ENCODE measurements at places on chromosomes 2 and 18.

- DNase-seq, result no peak
These were observed 171.1 kb downstream of the ZEB2 start for GRCh38 chr2:144348846-144349245.

GRCh38 chr2:189393440-189394111 lies 47.7 kb upstream of the WDR75 start:
- DNase-seq, result peak; percentile 87

DNA sequence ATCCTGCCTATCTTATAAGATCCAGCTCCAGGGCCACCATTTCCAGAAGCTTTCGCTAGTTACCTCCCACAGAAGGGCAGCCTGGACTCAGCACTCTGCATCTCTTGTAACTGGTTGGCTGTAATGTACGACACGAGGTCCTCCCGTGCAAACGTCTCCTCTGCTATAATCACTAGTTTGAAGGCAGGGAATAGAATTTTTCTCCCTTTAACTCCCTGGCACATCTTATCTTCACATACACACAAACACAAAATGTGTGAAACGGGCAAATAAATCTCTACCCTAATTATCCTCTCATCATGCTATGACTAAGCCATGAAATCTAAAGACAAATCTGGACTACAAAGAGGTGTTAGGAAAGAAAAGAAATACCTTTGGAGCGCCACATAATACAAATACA lies 36.8 kb downstream of the RNU4ATAC start:
- no peak for DNase-seq

DNA sequence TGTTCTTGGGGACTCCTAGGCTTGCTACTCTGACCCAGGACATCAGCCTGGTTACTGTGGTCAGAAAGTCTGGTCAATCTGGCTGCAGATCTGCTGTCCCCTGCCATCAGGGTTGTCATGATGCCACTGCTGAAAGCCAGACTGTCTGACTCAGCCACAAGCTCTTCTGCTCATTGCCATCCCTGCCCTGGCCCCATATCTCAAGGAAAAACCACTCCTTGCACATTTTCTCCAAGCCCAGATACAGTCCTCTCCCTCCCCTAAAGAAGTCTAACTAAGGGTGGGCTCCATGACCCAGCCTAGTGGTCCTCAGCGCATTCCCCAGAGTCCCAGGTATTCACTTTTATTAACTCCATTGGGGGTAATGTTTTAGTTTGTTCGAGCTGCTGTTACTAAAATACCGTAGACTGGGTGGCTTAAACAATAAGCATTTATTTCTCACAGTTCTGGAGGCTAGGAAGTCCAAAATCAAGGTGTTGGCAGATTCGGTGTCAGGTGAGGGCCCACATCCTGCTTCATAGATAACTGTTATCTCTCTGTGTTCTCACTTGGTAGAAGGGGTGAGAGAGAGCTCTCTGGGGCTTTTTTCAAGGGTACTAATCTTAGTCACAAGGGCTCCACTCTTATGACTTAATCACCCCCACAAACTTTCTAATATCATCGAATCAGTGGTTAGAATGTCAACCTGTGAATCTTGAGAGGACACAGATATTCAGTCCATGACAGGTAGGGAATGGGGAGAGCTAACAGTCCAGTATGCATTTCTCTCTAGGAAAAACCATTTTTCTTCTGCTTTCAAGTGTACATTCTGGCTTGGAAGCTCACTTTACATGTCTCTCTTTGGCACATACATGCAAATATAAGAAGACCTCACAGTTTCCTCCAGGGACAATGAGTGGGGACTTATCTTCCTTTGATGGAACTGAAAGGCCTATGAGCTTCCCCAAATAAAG lies 94.8 kb upstream of the CXCR4 start:
- no peak for DNase-seq

- DNase-seq, result peak; percentile 27
These were observed 24.6 kb downstream of the DYTN start for GRCh38 chr2:206693399-206694137.

- DNase-seq, result no peak
These were observed 2.0 kb downstream of the ANKRD44 start for GRCh38 chr2:197308585-197308984.

DNA sequence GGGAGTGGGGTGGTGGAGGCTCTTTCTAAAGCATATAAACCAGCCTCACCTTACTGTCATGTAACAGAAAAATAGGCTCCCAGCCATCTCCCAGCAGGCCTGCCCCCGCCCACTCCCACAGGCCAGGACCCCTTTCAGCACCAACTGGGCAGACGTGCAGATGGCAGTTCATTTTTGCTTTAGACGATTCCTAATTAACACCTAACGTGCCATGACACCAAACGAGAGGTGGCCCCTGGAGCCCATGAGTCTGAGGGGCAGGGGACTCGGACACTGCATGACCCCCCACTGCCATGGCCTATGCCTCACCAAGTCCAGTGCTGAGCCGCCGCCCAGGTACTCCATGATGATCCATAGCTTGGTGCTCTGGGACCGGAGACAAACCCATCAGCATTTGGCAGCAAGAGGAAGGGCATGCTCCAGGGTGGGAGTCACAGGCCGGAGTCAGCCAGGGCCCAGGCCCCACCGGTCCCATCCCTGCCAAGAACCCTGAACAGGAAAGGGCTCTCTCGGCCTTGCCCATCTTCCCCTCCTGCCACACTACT lies 7.9 kb downstream of the STK25 start:
- DNase-seq, result no peak

GRCh38 chr2:1538663-1539062 lies 125.4 kb downstream of the TPO start:
- DNase-seq, result no peak

GRCh38 chr18:78447211-78447610 lies 532.4 kb upstream of the SALL3 start:
- DNase-seq, result no peak

GRCh38 chr2:159356053-159356554 lies 69.6 kb upstream of the WDSUB1 start:
- DNase-seq, result no peak

DNA sequence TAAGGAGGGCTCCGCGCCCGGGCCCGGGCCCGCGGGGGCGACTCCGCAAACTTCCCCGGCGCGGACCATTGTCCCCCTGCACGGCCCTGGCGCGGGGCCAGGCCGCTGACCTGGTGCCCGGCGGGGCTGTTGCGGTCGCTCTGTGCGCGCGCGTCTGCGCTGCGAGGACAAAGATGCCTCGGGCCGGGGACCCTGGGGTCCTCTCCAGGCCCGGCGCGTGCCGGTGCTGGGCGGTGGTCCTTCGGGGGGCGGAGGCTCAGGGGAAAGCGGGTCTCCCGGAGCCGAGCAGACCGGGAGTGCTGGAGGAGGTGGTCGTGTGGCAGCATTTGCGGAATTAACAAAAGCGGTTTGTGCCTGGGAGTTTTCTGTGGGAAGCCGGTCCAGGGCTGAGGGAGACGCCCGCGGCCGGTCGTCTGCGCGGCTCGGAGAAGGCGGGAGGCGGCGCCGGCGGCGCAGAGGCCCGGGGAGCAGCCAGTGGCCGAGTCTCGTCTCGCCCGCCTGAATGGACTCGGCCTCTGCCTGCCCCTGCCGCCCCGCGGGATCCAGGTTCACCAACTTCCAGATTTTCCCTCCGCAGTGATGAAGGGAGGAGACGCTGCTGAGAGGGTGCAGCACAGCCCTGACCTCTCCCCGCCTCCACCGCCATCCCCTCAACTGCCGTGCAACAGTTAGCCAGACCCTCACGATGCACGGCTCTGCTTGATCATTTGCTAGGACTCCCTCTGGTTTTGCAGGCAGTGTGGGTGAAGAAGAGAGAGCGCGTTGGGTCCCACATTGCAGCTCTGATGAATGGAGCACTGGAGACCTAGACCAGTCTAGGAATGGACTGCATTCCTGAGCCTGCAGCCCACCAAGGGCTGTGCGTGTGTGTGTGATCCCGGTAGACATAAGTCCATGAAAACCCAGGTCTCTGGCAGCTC lies 705 bp downstream of the EFR3B start:
- no peak for DNase-seq

DNA sequence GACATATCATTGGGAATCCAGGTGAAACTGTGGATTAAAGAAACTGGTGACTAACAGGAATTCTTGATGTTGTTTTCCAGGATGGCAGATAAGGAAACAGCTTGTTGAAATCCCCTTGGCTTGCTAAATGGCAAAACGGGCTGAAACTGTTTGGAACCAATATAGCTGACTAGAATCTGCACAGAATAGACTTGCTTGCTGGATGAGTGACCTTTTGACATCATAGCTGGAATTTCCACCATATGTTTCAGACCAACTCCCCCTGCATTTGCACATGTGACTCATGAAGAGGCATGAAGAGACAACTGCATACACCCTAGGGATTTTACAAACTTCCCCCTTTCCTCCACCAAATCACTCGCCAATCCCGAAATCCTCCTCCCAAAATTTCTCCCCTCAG lies 87.7 kb upstream of the LYPD1 start:
- DNase-seq, result peak; percentile 39

DNA sequence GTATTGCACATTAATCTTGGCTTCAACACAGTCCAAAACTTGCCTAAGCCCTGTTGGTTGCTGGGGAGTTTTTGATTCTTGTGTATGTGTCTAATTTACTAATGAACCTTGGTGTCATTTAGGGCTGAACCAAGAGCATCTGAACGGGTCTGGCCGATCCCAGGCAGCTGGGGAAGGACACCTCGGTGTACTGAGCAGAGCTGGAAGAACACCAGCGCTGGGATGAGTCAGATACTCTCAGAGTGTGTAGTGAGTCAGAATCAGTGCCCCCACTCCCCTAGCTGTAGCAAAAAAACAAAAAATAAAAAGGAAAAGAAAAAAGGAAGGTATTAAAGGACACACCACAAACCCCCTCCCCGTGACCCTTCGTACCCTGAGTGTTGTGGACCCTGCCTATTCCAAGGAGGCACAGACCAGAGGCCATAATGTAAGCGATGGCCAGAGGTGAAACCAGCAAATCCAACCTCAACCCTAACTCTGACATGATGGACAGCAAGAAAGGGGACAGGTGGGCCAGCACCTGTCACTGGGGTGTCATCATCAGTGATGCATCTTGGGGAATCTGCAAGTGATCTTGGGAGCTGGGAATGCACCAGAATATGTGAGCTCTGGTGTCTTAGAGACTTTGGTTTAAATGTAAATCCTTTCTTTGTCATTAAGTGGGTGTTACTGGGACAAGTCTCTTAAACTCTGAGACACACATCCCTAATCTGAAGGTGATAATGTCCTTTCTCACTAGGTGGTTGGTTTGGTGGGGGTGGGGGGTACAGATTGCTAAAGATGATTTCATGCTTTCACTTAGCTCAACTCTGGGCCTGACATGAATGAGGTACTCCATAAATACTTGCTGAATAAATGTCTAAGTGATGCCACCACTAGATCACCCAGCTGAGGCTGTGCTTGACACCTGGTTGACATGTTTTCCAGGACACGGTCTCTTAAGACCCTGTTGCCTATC lies 34.2 kb upstream of the NCOA1 start:
- peak; percentile 29 for DNase-seq

DNA sequence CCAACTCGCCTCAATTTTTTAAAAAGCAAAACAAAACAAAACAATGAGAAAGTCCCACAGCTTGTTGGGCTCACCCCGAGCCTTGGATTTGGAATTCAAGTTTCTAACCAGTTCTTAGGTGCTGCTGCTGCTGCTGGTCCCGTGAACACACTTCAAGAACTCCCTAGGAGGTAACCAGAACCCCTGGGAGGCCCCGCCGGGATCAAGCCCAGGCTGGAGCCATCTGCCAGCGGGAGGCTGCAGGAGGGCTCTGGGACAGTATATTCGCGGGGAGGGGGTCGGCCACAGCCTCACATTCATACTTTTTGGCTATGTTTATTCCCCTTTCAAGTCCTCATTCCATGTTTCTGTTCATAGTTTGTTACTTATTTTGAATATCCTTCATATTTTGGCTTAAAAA lies 223.4 kb downstream of the TFCP2L1 start:
- DNase-seq, result no peak

- no peak for DNase-seq
These were observed 8.1 kb downstream of the RAB31 start for GRCh38 chr18:9715978-9716774.

GRCh38 chr2:11862049-11862448 lies 115.6 kb downstream of the LPIN1 start:
- no peak for DNase-seq

- DNase-seq, result no peak
These were observed 90.2 kb upstream of the ARHGAP28 start for GRCh38 chr18:6639305-6639704.

DNA sequence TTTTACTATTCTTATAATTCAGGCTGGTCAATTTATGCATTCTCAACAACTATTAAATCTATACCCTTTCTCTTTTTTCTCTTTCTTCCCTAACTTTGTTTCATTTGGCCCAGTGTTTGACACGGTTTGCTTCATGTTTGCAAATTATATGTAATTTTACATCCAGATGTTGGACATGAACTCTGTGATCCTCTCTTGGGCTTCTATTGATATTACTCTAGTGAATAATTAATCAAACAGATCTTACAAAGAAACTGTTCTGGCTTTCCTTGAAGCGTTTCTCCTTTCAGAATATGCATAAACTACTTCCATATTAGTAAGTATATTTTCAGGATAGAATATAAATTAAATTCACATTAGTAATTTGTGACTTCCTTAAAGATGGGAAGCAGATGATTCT lies 225.1 kb upstream of the TMEFF2 start:
- no peak for DNase-seq

DNA sequence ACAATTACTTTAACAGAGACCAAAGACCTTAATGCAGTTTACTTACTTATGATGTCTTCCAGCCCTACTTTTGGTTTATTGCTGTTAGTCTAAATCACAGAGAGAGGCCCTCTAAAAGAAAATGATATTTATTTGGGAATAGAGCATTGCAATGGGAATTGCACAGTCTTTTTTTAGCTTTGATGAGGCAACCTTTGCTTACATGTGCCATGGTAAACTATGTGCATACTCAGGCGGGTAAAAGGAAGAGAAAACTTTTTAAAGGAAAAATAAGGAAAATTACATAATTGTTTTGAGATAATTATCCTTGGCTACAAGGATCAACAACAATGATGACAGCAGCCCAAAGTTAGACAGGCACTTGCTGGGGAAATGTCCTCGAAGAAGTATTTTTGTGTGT lies 78.6 kb downstream of the EFEMP1 start:
- no peak for DNase-seq

DNA sequence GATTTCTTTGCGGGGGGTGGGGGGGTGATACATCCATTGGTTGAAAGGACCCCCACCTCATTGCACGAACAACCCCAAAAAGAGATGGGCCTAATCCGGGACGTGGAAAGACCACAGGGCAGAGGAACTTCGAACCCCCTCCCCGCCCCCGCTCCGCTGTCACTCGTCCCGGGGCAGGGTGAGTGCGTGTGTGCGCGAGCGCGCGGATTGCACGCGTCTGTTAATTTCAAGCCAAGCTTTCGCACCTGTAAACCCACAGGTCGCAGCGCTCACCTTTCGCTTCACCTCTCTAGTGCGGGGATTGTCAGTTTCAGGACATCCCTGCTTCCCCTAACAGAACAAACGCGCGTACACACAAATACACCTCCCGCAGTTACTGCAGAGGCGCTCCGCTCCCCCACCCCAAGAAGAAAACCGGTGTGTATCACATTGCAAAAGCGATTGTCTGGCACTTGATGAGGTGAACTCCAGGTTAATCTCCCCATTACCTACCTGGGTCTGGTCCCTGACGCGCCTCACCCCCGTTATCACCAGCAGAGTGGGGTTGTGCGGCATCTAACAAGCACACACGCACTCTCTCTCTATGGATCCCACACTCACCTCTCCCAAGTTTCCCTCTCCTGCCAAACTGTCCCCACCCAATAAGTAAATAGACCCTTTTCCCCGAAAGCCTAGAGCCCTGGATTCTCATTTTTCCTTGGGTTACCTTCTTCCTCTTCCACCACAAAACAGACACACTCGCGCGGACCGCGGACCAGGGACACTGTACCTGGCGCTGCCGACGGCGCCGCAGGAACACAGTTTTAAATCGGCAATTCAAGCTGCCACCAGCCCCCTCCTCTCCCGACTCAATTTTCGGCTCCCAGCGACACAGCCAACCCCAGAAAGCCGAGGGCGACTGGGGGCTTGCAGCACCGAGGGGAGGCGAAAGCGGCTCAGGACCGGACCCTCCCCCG lies 1.0 kb downstream of the CYP26B1 start:
- DNase-seq, result no peak

Measured in AG04450 (cell line).